ENCODE measurements at places on chromosomes 1 and 21.

DNA sequence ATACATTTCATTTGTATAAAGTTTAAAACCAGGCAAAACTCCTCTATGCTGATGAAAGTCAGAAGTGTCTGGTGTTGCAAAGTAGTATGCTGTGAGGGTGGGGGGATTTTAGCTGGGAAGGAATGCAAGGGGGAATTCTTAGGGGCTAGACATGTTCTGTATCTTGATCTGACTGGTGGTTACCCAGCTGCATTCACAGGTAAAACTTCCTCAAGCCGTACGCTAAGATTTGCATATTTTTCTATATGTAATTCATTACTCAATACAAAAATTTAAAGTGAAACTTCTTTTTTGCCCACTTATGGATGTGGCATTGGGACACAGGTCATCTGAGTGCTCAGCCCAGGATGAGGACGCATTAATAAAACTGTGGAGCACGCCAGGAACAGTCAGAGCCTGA lies 323.3 kb downstream of the PAPPA2 start:
- DNase-seq = no peak

- DNase-seq = no peak
Observed at GRCh38 chr1:149923626-149924025, 4.0 kb downstream of the SF3B4 start.

DNA sequence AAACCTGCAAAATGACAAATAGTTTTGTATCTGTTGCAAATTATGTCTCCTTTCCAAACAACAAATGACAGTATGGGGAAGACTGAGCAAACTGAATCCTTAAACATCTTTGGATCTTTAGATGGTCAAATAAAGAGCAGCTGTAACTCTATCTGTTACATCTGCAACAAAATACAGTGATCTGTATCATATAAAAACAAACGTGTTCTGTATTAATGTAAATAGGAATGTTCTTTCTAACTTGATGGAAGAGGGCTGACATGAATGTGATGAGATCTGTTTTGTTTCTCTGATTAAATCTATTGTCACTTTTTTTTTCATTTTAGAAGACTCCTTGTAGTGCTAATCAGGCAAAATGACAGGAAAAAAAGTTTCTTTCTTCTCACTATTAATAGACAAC lies 159.5 kb downstream of the GPATCH2 start:
- no peak for DNase-seq

- no peak for DNase-seq
Observed at GRCh38 chr21:43287111-43287760, 118.4 kb downstream of the CRYAA start.

GRCh38 chr1:235976490-235976889 lies 88.4 kb downstream of the NID1 start:
- DNase-seq = no peak

DNA sequence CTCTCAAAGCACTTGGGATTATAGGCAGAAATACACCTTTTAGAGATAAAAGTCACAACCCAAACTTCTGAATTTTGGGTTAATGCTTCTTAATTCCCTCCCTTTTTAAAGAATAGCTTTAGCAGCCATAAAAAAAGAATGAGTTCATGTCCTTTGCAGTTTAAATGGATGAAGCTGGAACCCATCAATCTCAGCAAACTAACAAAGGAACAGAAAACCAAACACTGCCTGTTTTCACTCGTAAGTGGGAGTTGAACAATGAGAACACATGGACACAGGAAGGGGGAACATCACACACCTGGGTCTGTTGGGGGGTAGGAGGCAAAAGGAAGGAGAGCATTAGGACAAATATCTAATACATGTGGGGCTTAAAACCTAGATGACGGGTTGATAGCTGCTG lies 55.8 kb downstream of the SLC27A3 start:
- DNase-seq = no peak

Measured in activated CD4-positive, CD25-positive, alpha-beta regulatory T cell treated with anti-CD3 and anti-CD28 coated beads, Interleukin-2, amount 50 U/mL, for 72 hours (primary cell).